ENCODE measurements at places on chromosomes 6 and 20.

GRCh38 chr6:31687860-31688693 lies 7.2 kb upstream of the LY6G5C start:
- no peak for DNase-seq

DNA sequence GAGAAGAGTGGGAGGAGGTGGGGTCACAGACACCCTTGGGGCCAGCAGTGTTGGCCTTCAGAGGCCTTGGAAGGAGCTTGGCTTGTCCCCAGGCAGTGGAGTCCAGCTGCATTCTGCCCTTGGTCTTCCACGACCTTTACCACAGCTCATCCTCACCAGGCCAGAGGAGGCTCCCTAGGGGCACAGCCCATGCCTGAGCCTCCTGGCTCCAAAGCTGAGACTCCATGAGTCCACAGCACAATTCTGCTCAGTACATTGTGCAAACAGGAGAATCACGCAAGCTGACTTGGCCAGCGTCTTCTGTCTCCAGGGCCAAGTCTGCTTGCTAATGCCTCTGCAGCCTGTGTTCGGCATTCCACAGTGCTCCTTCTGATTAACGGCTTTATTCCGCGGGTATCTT lies 337.2 kb downstream of the SMOC2 start:
- no peak for DNase-seq

- no peak for DNase-seq
Observed at GRCh38 chr6:153048631-153049030, 46.1 kb upstream of the MTRF1L start.

DNA sequence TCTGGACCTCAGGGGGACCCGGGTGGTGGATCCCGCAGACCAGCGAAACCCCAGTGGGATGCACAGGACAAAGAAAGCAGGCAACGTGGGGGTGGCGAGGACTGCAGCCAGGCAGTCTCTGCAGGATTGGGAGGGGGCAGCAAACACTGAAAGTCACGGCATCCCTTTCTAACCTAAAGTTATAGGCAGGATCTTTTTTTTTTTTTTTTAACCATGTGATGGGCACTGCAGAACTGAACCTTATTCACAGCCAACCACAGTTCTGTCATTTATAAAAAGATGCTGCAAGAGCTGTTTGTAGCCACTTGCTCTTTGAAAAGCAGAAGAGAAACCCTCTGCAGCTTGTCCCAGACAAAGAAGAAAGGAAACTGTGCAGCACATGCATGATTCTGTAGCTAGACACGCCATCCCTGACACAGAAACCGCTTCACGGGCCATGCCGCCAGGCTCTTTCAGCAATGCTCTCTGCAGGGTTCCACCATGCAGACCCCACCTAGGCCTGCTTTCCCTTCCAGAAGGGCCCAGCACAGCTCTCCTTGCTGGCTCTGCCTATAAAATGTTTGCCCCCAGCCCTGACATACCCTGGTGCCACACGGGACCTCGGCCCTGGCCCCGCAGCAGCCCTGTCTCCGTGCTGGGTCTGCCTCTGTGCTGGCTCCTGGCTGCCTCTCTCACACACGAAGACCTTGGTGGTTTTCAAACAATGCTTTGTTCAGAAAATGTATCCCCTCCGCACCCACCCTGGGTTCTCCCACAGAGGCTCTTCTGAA lies 70.8 kb downstream of the PYGB start:
- no peak for DNase-seq

GRCh38 chr6:31805939-31806469 lies 762 bp downstream of the LSM2 start:
- DNase-seq: no peak

DNA sequence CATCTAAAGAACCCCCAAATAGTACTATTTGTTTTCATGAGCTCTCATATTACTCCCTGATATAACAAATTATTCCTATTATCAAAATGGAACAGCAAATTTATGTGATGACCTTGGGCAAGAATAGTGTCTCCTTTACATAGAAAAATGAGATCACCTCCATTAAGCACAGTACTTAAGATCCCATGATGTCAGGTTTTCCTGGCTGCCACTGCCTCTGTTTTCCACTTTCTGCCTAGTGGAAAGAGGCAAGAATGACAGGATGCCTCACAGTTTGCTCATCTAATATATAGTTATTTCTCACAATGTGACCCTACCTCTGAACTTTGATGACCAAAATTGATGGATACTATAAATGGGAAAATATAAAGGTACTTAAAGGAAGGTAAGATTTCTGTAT lies 260.1 kb upstream of the SGK1 start:
- no peak for DNase-seq

DNA sequence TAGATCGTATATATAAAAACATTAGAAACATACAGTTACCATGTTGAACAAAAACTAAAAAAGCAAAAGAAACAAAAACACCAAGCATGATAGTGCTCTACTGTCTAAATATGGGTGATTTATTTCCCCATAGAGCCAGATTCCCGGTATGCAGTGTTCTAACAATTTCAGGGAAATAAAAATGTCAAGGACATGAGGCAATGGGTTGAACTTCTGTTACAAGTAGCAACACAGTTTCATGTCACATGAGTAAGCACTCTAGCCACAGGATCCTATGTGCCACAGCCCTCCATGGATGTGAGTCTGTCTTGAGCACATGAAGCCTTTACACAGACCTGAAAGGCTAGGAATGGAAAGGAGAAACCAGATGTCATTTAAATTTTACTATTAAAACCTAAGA lies 96.0 kb downstream of the MAP3K5 start:
- DNase-seq: no peak

DNA sequence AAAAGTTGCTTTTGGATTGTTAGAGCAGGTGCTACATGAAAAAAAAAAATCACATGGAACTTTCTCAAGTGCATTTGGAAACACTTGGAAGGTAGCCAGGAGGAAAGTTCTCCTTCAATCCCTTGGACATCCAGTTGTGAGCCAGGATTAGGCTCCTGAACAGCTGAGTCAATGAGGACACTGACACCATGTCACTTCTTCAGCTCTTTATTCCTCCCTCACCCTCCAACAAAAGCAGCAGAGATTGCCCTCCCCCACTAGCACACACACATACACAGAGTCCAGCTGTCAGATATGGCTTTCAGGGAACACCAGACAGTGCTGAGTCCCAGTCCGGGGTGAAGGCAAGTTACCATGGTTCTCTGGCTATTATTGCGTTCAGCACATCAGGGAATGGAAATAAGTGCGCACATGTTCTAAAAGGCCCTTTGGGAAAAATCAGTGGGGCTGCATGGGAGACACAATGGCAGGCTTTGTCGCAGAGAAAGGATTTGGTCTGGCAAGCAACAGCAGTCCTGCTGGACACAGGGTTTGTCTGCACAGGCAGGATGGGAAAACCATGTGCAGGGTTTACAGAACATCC lies 124.7 kb upstream of the MARCKS start:
- no peak for DNase-seq

DNA sequence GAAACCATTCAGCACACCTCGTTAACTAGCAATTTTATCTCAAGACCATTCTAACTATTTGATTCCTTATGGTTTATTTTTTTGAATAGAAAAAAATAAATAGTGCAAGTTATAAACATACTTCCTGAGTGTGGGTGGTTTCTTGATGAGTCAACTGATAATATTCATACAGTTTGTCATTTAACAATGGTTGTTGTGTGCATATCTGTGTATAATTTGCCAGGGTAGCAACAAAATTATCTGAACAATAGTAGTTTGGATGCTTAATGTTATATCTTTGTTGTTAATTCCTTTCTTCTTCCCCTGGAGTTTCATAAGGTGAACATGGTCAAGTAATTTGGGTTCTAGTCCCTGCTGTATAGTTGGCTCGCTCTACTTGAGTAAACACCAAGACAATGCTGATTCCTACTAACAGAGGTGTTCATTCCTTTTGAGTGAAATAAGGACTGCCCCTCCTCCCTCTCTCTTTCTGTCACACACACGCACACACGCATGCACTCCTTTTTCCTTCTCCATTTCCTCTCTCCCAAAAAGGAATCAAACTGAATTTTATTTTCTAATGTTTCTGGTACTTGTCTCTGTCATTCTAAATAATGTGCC lies 938.1 kb upstream of the EPHA7 start:
- DNase-seq: no peak

DNA sequence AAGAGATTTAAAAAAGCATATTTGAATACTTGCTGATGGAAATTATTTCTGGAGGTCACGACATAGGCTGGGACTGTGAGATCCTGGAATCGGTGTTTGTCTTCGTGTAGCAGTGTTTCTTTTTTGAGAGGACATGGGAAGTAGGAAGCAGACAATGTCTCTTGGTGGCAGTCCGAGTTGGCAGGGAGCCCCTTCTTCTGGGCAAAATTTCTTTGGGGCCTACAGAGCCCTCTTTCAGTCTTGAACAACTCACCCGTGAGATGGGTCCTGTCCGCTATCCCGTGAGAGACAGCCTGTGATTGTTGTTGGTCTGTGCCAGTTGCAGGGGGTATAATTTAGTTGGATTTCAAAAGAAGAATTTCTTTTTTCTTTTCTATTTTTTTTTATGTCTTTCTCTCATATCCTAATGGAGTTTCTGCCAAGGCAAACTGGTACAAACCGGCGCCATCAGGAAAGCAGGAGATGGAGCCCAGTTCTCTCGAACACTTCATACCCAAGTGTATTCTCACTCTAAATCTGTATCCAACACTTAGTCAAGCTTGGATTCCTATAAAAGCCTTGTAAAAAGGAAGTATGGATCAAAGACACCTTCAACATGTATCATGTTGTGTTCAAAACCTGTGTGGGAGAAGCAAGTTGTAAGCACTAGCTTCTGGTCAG lies 785.1 kb downstream of the MAFB start:
- DNase-seq: no peak

DNA sequence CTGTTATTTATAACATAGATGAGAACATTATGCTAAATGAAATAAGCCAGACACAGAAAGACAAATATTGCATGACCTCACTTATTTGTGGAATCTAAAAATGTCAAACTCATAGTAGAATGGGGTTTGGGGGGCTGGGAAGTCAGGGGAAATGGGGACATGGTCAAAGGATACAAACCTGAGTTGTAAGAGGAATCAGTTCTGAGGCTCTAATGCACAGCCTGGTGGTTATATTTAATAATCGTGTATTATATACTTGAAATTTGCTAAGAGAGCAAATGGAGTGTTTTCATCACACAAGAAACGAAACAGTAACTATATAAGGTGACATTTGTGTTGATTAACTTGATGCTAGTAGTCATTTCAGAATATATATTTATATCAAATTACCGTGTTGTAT lies 40.8 kb upstream of the GFOD1 start:
- DNase-seq: no peak

- no peak for DNase-seq
Observed at GRCh38 chr6:48826152-48826515, 636.9 kb downstream of the MMUT start.

- no peak for DNase-seq
Observed at GRCh38 chr6:42694586-42694985, 27.8 kb downstream of the PRPH2 start.
